ENCODE measurements at places on chromosomes 1 and 21.

GRCh38 chr1:54460351-54460750 lies 54.2 kb upstream of the SSBP3 start:
- no peak for DNase-seq

DNA sequence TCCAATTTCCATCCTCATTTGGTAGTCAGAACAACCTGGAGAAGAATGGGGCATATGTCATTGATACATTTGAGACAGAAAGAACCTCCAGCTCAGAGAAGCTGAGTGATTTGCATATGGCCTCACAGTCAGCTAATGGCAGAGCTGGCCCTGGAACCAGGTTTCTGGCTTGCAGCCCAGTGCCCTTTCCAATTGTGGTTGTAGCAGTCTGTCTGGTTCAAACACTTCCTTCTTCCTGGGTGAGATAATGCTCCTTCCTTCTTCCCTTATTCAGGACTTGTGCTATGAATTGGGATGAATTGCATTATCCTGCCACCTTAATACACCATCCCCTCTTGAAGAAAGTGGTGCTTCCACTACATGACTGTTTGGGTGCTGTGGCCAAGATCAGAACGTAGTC lies 24.2 kb downstream of the SLC5A9 start:
- DNase-seq: no peak

DNA sequence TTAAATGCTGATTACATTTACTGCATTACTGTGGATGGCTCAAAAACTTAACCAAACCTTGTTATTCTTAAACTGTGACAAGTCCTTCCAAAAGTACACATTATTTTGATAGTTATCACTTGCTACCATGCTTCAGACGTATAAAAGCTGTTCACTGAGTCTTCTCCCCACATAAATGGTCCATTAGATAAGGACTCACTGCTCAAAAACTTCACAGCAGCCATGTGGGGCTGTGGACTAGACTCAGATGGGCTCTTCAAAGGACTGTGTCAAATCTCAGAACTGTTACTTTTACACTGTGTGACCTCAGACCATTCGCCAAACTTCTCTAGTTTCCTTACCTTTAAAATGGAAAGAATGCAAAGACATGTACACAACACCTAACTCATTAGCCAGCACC lies 11.6 kb downstream of the SCAF4 start:
- DNase-seq: no peak

GRCh38 chr21:26212220-26212619 lies 41.6 kb upstream of the APP start:
- DNase-seq: no peak

DNA sequence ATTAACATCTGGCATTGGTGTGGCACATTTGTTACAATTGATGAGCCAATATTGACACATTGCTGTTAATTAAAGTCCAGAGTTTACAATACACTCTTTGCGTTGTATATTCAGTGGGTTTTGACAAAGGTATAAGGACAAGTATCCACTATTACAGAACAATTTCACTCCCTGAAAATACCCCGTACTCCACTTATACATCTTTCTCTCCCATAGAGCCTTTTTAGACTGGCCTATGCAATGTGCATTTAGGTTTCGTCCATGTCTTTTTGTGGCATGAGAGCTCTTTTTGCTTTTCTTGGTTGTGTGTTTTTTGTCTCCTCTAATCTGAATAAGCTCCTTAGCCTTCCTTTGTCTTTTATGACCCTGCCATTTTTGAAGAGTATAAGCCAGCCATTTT lies 40.6 kb upstream of the TSNAX start:
- DNase-seq: no peak

DNA sequence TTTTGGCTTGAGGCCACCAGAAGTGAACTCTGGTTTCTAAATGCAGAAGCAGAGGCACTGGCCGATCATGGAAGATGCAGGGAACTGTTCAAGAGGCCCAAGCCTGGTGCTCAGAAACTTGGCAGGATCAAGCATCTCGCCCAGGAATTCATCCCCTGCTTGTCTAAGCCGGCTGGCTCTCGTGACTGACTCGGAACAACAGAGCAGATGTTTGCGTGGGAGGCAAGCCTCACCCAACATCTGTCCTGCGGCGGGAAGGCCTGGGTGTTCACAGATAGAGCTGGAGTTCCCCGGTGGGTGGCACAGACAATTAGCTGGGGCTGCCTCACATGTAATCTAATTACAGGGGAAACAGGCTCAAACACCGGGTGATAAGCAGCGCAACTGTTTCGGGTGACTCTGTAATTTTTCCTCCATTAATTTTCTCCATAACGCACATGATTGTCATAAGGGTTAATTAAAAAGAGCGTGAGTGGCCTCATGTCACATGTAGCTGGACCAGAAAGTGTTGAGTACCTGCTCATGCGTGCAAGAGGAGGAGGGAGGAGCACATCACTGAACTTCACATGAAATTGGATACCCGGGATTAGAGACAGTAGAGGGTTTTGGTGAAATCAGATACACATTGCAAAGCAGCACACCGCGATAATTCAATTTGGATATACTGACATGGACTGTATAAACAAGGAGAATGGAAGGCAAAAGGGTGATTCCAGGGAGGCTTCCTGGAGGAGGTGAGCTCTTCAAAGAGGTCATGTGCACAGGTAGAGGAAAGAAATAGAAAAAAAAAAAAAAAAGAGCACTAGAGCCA lies 180.0 kb downstream of the ETS2 start:
- DNase-seq: peak; percentile 87

DNA sequence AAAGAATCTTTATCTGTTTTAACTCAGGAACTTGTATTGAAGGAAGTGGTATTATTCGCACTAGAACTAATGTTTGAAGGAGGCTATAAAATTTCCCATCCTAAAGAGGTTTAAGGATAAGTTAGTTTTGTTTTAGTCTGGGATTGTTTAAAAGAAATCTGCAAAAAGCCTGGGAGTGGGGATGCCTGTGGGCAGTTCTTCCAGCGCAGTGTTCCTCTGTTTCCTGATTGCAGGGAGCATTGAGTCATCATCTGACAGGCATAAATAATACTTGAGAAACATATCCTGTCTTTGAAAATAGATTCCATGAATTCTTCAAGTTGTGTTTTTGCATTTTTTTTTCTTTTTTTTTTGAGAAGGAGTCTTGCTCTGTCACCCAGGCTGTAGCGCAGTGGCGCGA lies 350.8 kb upstream of the PTBP2 start:
- DNase-seq: peak; percentile 95

- DNase-seq: no peak
Observed at GRCh38 chr1:20999525-21000244, 177.0 kb downstream of the EIF4G3 start.

GRCh38 chr1:40648200-40648599 lies 17.3 kb downstream of the RIMS3 start:
- DNase-seq: no peak

DNA sequence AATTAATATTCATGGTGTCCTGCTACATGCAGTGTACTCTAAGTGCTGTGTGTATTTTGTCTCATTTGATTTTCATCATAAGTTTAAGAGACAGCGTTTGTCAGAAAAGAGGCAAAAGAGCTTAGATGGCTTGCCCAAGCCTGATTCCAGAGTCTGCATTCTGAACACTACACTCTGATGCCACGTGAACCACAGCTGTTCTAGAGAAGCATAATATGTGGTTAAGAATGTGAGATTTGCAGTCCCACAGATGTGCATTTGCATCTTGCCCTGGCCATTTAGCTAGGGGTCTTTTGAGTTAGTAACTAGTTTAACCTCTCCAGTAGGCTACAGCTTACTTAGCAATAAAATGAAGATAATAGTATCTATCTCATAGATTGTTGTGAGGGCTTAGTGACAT lies 9.2 kb upstream of the GADD45A start:
- no peak for DNase-seq

DNA sequence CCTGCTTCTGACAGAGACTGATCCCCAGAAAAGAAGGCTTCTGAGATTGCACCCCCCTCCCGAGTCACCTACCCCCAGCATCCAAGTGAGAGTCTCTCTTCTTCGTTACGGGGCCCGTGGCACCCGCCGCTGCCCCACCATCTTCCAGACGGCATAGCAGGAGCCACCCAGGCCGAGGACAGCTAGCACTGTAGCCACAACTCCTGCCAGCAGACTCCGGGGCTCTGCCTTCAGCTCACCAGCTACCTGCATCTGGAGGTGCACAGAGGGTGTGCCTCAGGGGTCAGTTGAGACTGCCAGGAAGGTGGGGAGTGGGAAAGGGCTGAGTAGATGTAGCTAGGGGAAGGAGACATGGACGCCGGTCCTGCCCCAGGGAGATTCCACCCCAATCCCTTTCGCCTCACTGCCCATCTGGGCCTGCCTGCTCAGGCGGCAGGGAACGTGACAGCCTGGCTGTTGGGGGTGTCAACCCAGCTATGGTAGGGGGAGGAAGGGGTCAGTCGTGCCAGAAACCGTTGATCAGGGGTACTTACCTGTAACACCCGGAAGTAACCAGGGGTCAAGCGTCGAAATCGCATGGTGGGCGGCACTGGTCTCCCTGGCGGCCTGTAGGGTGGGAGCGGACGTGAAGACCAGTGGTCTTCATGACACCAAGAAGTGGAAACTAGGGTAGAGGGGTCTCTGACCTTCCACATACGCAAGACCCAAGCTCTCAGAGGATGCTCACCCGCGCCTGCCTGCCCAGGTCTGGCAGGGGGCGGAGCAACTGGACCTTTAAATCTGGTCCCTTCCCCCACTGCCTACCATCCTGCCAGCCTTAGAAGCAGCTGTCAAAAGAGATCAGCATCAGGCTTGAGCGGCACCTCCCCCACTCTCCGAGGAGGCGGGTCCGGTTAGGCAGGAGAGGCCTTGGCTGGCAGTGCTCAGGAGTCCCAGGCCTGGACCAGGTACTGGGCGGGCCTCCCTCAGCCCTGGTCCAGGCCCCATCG lies at the start of gene ZNF593OS:
TSS of gene ZNF593OS (minus strand) at position 749 of the 989 bp plus-strand sequence. CDS start at position 578, 171 bp downstream.
- no peak for DNase-seq

- DNase-seq: peak; percentile 48
Observed at GRCh38 chr1:76070538-76070937, 4.0 kb upstream of the ST6GALNAC3 start.

GRCh38 chr1:50979937-50980336 lies 9.9 kb downstream of the CDKN2C start:
- no peak for DNase-seq

DNA sequence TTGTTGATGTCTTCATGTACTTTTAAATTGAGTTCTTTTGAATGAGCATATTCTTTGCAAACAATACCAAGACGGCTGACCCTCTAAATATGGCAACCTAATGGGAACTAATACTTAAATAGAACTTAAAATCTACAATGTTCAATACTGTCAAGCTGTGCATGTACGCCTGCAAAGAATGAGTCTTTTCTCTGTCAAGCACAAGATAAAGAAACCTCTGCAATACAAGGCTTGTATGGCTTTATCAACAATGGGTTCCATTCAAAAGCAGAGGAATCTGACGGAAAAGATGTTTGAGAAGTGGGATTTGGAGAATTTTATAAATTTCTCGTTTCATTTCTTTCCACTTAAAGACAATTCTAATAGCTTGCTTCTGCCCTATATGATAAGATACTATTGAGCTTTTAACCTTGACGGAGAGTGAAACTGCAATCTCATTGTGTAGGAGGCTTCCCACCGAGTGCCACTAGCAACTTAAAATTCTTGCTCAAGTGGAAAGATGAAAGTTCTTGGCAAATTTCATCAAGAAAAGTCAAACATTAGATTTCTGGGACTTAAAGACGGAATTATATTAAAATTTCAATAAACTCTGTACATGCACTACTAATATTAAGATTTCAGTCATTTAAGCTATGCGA lies 119.8 kb downstream of the RGS21 start:
- DNase-seq: no peak

DNA sequence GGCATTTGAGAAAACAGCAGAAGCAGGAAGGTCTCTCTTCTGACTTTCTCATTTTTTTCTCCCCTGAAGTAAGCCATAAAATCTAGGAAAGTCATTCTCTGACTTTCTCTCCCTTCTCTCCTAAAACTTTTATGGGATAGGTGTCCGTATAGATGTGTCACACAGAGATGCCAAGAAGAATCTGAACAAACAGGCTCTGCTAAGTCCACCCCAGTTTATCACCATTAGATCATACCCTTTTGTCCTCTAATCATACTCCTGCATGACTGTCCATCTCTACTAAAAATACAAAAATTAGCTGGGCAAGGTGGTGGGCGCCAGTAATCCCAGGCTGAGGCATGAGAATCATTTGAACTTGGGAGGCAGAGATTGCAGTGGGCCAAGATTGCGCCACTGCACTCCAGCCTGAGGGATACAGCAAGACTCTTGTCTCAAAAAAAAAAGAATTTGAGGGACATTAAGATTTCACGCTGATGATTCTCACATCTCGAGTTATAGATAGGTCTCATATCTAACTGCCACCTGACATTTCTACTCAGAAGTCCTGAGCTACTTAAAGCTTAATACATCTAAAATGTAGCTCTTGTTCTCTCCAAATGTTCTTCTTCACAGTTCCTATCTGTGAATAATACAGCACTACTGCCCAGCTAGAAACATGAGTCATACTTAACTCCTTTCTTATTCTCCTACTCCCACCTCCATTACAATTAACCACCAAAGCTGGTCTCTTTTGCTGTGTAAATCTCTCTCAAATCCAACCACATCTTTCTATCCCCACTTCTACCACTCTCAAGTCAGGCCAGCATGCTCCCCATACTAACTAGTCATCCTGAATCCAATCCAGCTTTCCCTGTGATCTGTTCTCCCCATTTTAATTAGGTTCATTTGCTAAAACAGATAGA lies 47.7 kb downstream of the ZNF644 start:
- peak; percentile 76 for DNase-seq

GRCh38 chr1:48735796-48736195 lies 40.9 kb downstream of the BEND5 start:
- DNase-seq: no peak

DNA sequence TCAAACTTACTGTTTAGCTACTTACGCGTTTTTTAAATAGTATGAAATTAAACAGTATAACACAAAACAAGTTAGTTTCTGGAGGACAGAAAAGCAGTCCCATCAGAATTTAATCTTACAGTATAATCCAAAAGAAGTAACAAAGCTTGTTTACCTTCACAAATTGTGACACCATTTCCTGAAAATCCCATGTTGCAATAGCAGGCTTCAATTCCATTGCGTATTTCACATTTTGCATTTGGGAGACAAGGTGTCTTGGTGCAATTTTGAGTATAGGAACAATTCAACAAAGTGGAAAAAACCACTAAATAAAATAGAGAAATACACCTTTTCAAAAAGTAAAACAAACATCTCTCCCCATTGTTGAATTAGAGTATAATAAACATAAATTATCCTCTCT lies 1.6 kb downstream of the ADGRL4 start:
- DNase-seq: no peak

DNA sequence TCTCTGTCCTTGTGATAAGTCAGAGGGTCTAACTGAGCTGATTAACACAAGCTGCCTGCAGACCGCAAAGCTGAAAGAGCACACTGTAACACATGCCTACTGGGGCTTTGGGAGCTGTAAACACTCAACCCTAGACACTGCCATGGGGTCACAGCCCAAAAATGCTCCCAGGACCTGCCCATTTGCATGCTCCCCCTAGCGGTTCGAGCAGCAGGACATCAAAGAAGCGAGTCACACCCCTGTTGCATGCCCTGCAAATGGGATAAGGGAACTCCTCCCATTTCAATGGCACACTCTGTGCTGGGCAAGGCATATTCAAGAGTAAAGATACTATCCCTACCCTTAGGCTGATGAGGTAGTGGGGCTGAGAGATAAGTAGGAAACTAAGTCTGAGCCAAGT lies 22.8 kb downstream of the LCE3E start:
- DNase-seq: no peak
